Fibroblast of the aortic adventitia (primary cell): ENCODE measurements at places on chromosomes 4 and X.

DNA sequence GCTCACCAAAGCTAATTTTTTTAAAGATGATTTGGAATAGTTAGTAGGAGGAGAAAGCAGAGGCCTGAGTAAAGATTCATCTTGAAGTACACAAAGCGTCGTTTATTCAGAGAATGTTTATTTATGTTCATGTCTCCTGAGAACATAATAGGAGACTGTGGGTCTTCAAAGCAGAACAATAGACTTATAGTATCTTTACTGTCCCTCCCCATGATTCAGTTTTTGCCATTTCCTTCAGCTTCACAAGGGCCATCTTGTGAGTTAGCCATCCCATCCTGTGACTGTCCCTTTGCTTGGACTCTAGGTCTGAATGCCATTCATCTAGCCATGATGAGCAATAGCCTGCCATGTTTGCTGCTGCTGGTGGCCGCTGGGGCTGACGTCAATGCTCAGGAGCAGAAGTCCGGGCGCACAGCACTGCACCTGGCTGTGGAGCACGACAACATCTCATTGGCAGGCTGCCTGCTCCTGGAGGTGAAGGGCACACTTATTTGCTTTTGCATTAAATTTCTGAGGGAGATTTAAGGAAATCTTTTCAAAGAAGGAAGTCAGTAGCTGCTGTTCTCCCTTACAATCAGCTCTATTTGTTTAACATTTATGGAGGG, 105.8 kb downstream of the NFKB1 start:
- no peak for DNase-seq

- no peak for DNase-seq
Measured at GRCh38 chrX:154439841-154440240, 2.9 kb downstream of the GDI1 start.

DNA sequence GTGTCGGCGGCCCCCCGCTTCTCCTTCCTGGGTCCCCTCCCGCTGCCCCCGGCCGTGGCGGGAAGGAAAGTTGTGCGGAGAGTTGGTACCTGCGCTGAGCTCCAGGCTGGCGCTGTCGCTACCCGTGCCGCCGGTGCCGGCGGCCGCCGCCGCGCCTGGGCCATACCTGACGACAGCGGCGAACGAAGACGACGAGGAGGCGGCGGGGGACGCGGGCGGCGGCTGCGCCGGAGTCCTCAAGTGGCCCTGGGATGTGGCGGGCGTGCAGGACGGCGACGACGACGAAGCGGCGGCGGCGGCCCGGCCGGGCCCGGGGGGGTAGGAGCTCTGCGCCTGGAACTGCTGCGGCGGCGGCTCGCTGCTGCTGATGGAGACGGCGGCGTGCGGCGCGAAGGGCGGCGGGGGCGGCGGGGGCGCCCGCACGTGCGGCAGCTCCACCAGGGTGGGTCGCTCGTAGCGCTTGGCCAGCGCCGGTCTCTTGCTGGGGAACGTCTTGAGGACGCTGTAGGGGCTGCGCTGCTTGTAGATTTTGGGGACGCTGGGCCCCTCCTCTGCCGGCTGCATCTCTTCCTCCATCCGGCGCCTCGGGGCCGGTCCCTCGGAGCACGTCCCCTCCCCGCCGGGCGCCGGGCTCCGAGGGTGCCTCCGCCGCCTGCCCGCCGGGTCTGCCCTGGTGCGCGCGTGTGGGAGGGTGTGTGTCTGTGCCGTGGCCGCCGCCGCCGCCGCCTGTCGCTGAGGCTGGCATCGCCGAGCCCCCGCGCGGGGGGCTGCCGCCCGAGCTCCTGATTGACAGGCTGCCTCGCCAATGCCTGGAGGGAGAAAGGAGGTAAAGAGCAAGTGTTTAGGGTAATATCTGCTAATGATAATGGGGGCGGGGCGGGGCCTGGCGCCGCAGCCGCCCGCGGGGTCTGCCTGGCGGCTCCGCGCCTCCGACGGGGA, 618 bp downstream of the BEND4 start:
- DNase-seq: no peak

DNA sequence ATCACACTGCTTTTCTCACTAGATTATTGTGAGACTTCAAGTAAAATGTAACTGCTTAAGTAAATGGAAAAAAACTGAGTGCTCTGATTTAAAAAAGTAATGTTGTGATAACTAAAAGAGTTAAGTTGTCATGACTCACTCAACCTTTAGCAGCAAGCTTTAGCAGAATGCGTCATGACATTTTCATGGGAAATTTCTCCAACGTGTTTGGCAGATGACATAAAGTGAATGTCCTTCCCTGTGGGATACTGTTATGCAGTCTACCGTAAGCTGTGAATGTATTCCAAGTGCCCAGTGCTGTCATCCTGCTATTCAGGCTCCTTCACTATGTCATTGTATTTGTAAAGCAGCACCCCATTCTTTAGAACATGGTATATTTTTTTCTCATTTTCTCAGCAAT, 136.2 kb downstream of the CPXCR1 start:
- DNase-seq: no peak

DNA sequence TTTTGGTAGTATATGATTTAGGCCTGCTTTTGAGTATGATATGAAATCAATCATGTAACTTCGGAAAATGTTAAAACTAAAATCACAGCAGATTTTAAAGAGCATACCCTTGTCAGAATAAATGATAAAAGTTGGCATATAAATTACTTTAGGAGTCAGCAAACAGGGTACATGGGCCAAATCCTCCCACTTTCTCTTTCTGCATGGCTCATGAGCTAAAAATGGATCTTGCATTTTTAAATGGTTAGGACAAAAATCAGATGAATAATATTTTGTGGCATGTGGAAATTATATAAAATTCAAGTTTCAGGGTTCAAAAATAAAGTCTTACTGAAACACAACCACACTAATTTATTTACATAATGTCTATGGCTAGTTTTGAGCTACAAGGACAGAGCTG, 214.9 kb downstream of the GASK1B start:
- DNase-seq: no peak

DNA sequence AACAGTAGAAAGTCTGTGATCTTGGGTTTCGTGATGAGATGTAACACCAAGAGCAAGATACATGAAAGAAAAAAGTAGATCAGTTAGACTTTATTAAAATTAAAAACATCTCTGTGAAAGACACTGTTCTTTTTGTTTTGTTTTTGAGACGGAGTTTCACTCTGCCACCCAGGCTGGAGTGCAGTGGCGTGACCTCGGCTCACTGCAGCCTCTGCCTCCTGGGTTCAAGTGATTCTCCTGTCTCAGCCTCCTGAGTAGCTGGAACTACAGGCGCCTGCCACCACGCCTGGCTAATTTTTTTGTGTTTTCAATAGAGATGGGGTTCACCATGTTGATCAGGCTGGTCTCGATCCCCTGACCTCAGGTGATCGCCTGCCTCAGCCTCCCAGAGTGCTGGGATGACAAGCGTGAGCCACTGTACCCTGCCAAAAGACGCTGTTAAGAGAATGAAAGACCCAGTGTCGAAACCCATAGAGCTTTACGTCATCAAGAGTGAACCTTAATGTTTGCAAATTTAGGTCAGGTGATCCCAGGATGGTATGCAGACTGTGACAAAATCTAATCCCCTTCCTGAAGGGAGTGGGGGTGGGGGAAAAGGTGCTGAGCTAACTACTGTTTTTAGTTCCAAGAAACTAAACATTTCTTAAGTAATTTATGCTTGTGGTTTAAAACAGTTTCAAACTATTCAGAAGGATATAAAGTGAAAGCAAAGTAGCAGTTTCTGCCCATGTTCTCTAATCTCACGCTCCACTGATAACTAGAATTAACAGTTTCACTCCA, 8.0 kb downstream of the OFD1 start:
- no peak for DNase-seq
